ENCODE measurements at places on chromosomes 4 and X.

DNA sequence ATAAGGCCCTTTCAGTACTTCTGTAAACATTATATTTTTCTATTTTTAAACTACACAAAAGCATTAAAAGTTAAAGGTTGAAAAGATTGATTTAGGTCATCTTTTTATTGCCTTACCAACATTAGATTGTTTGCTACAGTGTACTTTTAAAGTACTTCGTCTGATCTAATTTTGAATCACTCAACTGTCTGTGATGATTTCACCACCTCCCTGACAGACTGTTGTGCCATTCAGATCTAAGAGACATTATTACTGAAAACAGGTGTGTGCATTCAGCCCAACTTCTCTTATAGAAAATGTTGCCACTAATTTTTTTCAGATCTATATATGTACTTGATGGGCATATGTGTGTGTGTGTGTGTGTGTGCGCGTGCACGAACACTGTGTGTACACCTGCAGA, 39.3 kb downstream of the GASK1B start:
- DNase-seq = no peak

DNA sequence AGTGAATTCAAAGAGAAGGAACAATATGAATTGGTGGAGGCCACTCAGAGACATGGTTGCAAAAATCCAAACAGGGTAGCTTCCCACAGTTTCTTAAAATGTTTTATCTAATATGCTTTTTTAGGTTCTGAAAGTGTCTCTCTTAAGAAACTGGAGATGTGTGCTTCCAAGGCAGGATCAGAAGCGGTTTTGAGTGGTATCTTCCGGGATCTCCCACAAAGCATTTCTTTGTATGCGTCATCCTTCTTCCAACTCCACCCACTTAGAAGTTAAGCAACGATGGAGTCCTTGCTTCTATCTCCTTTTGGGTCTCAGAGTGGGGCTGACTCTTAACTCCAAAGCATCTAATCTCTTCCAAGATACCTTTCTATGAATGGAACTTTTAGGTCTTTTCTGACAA, 196.7 kb downstream of the MID1 start:
- no peak for DNase-seq

DNA sequence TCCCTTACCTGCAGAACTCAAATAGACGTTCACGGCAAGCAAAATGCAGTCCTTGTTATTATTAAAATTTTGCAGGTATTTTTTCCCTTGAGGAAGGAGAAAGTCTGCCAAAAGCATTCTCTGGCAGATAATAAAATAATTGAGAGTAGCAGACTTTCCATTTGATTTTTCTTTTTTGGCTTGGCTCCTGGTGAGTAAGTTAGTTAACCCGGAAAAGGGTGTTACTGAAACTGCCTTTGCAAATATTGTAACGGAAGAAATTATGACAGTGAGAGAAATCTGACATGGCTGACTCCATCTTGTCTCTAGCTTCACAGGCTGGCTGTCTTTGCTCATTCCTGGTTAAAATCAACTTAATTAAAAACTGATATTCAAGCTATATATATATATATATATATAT, 100.5 kb downstream of the GPR143 start:
- DNase-seq = no peak

DNA sequence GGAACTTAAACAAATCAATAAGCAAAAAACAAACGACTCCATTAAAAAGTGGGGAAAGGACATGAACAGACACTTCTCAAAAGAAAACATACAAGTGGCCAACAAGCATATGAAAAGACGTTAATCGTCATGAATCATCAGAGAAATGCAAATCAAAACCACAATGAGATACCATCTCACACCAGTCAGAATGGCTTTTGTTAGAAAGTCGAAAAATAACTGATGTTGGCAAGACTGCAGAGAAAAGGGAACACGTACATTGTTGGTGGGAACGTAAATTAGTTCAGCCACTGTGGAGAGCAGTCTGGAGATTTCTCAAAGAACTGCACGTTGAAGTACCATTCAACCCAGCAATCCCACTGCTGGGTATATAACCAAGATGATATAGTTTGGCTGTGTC, 23.7 kb downstream of the NEUROG2 start:
- no peak for DNase-seq

GRCh38 chr4:185921583-185922555, 109.9 kb upstream of the SORBS2 start:
- DNase-seq = no peak

DNA sequence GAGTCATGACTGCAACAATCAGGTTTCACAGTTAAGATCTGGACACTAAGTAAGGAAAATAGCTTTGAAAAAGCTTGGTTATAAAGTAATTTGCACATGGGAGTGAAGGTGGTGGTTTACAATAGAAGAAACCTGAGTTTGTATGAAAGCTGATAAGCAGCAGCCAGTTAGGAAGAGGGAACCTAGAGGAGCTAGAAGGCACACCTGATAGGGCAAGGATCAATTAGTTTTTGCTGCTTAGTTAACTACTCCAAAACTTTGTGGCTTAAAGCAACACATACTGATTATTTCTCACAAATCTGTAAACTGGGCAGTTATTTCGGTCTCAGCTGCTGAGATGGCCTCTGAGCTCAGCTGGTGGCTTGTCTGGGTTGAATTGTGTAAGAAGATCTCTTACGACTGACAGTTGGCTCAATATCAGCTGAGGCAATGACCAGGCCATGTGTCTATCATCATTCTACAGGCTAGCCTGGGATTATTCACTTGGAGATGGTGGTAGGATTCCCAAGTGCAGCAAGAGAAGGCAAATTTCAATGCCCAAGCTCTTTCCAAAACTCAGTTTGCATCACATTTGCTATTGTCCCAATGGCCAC, 255.0 kb upstream of the PITX2 start:
- DNase-seq = no peak

- DNase-seq = no peak
Measured at GRCh38 chr4:1628892-1629698, 55.0 kb downstream of the FAM53A start.

GRCh38 chr4:93368968-93369367, 459.6 kb upstream of the ATOH1 start:
- no peak for DNase-seq

- no peak for DNase-seq
Measured at GRCh38 chr4:144283526-144283925, 143.0 kb upstream of the GYPA start.

- no peak for DNase-seq
Measured at GRCh38 chrX:110280954-110281353, 36.9 kb downstream of the AMMECR1 start.

DNA sequence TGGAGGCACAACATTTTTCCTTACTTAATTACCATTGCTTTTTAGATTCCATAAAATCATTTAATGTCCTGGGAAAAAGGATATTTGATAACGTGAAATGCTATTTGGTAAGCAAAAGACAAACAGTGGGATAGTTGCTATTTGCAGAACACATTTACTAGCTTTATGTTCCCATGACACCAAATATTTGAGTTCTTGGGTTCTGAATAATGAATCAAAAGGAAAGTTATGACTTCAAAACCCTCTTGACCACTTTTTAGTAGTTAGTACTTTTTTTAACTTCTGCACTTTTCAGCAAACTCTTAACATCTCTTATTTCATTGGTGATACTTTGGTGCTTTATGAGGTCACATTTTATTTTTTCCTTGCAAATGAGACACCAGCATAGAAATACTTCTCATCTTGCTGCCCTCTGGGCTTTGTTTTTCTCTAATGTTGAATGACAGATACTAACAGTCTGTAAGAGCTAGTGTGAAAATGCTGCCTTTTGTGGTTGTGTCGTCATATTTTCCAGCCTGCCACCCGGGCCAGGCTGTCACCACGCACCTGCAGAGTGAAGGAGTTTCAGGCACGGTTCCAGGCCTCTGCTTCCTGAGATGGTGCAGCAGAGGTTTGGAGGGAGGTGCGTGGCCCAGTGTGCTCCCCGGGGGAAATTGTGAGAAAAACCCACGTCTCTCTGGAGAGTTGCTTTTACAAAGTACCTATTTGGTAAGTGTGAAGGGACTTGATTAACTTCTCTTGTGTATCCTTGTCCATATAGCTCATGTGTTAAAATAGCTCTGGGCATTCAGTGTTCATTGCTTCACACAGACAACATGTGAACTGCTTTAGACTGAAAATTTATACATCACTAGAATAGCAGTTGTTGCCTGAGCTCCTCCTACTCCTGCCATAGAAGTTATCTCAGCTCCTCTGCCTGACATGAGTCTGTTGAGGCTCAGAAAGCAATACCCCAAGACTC, 34.7 kb downstream of the MSL3 start:
- no peak for DNase-seq

DNA sequence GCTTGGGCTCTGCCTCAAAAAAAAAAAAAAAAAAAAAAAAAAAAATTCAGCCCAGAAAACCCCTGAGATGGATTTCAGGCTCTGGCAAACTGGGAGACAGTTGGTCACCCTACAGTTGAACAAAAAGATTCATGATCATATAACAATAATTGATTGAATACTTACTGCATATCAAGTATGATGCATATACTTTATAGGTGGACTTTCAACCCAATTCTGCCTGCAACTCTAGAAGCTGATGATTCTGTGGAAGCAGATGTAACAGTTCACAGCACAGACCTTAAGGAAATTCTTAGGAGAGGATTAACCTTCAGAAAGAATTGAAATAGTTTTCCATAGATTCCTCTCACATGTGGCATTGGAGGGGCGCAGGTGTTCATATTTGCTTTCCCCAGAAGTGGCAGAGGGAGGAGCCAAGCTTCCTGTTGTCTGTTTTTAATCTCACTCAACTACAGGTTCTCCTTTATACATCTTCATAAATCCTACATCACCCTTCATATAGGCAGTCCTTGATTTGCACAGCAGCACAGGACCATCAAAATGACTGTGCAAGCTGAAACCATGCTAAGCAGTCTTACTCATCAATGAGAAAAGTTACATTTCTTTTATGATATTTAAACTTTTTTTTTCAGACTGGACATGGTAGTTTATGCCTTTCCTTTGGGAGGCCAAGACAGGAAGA, 149.4 kb upstream of the KLF3 start:
- no peak for DNase-seq

All from NCI-H524 treated with DMSO at 0.1 percent for 48 hours (cell line).